Adipose tissue (tissue), 3 donors: ENCODE measurements at places on chromosomes 3 and 15. TPM values are rescaled to one million over a fixed set of nuclear protein-coding genes. Genes with fewer than 3 reads are reported as not detected.

The MOBP gene
- 0.22 TPM for polyA plus RNA-seq

The FOXL2 gene
- 0.01 TPM for polyA plus RNA-seq

The UNC13C gene
- not detected for polyA plus RNA-seq

The SEMA5B gene
- polyA plus RNA-seq: 1.5 TPM

The TXNRD3 gene
- 4.2 TPM for polyA plus RNA-seq

The HIGD2B gene
- polyA plus RNA-seq: not detected

The ACP3 gene
- polyA plus RNA-seq: 1.2 TPM
